GM13977 (cell line): ENCODE measurements at places on chromosomes 7 and 10.

DNA sequence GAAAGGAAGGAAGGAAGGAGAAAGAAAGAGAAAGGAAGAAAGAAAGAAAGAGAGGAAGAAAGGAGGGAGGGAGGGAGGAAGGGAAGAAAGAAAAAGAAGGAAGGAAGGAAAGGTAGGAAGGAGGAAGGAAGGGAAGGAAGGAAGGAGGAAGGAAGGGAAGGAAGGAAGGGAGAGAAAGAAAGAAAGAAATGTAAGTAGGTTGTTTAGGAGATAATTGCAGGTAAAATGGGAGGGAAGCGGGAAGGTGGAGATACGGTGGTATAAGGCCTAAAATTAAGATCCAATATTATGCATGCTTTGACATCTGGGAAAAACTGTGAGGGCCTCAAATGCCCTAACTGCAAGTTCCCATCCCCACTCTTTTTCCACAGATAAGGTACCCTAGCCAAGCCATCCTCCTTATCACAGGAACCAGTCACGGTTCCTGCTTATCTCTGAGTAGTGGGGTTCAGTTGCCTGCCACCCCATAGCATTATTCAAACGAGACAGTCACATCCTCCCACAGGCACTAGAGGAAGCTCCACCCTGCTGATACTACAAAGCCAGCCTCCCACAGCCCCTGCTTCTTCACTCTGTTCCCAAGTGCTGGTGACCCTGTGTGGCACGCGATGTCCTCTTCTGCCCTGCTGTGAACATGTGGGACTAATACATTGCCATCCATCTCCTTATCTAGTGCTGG lies 28.7 kb downstream of the ST8SIA6 start:
- no peak for DNase-seq

GRCh38 chr7:131111792-131112191 lies 215.9 kb upstream of the MKLN1 start:
- DNase-seq: no peak

GRCh38 chr10:66006411-66006810 lies 919.4 kb upstream of the LRRTM3 start:
- DNase-seq: no peak

DNA sequence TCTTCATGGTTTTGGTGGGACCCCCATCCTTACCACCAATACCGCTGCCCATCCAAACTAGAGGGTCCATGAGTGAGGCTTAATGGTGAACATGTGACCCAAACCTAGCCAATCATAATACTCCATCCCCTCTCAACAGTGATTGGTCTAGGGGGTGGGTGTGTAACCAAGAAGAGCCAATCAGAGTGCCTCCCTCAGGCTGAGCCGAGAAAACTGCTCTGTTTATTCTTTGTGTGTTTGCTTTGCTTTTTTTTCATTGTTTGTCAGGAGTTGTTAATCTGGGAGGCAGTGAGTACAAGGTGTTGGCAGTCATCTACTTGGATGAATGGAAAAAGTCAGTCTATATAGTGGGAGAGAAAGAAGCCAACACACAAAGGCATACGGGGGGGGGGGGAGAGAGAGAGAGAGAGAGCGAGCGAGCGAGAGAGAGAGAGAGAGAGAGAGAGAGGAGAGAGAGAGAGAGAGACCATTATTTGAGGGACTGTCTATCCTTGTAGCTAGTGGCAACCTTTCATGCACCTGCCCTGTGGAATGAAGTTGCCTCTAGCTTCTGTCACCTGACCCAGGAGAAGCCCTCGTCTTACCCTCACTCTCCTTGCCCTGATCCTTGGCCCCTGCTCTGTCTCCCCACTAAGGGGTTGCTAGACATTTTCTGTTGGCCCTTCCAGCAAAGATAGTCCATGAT lies 441.7 kb downstream of the TYW1 start:
- DNase-seq: no peak

DNA sequence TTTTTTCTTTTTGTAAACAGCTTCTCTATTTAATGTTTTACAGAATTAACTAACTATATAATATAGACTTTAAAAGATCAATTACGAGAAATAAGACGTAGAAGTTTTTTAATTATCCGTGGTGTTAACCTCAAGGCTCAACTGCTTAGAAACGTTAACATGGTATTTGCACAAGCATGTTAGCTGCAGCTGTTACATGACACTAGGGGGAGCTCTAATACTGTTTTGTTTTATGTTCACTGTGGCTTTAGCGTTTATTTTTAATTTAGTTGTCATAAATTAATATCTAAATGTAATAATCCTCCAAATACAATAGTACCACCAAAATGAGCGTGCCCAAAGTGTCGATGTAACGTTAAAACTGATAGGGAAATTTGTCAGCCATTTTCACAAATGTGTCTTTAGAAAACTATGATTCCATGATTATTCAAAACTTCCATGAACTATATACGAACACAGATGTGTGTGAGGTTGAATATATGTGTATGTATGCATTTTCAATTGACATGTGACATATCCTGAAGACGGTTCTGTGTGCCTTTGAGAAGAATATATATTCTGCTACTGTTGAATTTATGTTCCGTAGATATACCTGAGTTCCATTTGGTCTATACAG lies 828.8 kb upstream of the MBL2 start:
- peak; percentile 17 for DNase-seq

DNA sequence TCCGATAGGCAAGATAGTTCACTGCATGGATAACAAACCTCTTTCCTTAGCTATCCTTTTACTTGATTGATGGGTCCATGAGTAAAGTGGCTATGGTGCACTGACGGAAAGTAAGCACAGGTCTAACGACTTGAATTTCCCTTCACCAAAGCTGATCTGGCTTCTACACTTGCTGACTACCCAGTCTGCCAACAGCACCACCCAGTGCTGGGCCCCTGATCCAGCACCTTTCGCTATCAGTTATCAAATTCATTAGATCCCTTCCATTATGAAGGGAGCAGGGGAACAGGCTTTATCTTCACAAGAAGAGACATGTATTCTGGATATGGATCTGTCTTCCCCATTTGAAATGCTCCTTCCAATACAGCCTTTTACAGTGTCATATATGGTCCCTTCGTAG lies 855.9 kb downstream of the GRID1 start:
- no peak for DNase-seq

DNA sequence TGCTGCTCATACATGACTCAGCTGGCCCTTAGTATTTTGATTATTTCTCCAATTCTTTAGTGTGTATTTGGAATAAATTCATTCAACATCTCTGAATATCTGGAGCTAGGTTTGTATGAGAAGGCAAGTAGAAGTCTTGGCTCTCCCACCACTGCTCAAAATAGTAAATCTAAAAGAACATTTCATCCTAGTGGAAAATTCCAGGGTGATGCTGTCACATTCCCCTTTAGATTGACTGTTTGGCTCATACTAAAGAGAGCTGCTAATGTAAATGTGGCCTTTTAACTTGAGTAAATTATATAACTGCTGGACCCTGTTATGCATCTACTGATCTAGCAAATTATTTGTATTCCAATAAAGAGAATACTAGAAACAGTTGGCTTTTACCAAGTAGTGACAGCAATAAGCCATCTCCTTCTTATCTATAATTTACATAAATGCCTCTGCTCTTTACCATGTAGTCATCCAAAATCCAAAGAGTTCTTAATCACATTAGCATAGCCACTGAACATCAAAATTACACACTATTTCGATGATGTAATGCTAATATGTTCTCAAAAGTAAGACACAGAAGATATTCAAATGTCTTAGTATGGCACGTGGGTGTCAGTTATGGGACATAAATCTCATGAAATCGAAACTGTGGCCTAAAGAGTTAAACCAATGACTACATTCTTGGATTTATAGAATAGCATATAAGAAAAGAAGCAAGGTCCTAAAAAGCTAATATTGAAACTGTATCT lies 86.9 kb upstream of the KCND2 start:
- DNase-seq: no peak

DNA sequence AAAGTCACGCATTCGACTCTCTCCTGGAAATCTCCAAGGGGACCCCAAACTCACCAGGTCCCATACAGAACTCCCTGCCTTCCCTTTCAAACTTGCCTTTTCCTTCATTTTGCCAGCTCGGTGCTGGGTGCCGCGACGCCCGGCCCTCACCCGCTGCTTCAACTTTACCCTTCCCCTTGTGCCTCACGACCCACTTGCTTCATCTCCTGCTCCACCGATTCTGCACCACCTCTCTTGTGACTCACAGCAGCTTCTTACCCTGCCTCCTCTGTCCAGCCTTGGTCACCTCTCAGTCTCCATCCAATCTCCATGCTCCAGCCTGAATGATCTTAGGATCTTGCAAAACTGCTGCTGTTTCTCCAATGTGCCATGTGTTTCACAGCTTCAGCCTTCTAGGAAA lies 59.9 kb downstream of the PRKCQ start:
- DNase-seq: no peak

- no peak for DNase-seq
Observed at GRCh38 chr10:84375881-84376280, 47.5 kb downstream of the CCSER2 start.

- no peak for DNase-seq
Observed at GRCh38 chr7:82615527-82615926, 171.9 kb upstream of the CACNA2D1 start.

GRCh38 chr10:14261336-14261735 lies 69.4 kb downstream of the FRMD4A start:
- no peak for DNase-seq

- DNase-seq: no peak
Observed at GRCh38 chr7:7354674-7355073, 172.3 kb downstream of the C1GALT1 start.

- no peak for DNase-seq
Observed at GRCh38 chr7:105261689-105262088, 127.0 kb downstream of the SRPK2 start.

- DNase-seq: no peak
Observed at GRCh38 chr10:7941576-7941975, 112.9 kb upstream of the GATA3 start.

DNA sequence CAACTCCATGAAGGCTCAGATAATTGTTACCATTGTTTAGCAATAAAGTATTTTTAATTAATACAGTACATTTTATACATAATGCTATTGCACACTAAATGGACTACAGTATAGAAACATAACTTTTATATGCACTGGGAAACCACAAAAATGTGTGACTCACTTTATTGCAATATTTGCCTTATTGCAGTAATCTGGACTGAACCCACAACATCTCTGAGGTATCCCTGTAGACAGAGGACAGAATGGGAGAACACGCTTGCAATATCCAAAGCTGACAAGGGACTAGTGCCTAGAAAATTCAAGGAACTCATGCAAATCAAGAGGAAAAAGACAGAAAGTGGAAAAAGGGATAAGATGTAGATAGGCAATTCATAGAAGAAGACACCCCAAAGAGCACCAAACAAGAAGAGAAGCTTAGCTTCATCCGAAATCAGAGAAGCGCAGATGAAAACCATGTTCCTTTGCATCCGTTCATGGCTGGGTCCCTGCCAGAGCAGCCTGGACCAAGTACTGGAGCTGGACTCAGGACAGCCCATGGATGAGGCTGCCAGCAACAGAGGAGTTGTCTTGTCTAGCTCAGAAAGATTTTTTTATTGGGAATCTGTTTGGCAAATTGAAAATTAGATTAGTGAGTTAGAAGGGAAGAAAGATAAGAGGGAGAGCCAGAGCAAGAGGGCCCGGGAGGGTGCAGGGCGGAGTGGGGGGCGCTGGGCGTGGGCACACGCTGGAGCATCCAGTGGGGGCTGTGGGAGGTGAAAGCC lies 16.0 kb upstream of the GALNTL5 start:
- DNase-seq: no peak

DNA sequence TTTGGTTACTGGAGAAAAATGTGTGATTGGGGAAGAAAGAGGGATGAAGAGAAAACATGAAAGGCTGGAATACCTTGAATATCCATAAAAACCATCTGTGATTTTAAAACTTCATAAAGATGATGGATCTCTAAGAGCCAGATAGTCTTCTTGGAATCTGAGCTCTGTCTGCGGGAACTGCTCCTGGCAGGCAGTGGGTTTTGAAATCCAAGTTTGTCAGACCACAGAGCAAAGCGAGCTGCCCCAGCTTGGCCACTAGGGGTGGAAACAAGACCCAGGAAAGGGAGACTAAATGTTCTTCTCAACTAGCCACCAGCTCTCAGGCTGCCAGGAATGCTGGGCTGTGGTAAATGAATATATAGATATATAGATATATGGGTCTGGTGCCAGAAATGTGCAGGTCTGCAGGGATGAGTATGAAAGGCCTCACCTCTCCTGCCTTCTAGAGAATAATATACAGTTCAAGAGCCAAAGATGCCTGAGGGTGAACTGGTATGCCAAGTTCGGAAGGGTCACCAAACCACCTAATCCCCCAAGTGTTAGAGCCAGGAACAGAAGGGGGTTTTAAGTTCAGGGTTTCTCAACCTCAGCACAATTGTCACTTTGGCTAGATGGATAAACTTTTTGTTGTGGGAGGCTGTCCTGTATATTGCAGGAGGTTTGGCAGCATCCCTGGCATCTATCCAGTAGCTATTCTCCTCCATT lies 208.8 kb downstream of the KCNMA1 start:
- DNase-seq: no peak

DNA sequence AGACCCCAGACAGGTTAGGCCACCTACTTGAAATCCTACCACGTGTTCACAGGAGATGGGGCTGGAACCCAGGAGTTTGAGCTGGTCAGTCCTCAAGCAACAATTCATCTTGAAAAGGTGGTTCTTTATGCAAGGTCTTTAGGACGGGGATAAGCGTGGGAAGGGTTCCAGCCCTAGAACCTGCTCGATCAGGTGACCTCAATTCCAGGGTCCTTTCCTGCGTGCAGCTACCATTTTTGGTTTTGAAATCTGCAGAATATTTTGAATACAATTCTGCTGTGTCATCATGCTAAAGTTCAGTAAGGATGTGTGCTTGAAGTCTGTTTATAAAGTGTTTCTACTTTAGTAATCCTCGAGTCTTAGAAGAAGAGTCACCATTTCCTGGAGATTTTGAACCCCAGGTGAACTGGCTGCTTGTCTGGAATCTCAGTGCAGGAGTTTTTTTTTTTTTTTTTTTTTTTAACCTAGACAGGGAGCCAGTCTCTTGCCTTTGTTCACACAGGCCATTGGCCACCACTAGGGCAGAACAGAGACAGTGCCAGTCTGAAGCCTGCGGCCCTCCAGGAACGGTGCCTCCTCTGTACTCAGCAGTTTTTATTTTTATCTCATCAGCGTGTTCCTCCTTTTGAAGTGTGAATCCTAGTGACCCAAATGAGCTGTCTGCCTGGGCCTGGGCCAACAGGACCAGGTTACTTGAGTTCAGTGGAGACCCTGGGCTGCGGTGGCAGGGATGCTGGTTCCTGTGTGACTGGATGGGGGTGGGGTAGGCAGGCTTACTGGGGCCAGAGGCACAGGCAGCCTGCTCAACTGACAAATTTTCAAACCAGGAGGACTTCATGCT lies 54.6 kb downstream of the EEPD1 start:
- no peak for DNase-seq

DNA sequence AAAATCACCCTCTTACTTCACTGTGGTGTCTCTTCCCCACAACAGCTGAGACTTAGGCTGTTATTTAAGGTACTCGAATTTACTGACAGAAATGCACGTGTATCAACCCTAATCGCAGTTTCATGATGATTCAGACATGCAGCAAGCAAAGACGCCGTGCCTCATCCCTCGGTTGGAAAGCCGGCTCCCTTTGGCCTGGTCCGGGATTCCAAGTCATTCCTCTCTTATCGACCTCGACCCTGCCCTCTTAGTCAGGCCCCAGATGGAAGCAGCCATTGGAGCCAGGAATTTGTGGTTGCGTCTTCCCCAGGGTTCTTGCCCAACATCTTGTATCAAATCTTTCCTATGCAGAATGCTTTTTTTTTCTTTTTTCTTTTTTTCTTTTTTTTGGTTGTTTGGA lies 229.5 kb downstream of the GATA3 start:
- DNase-seq: no peak

- no peak for DNase-seq
Observed at GRCh38 chr7:30642789-30643188, 39.5 kb downstream of the CRHR2 start.
